ENCODE measurements at places on chromosomes 7 and 10.

DNA sequence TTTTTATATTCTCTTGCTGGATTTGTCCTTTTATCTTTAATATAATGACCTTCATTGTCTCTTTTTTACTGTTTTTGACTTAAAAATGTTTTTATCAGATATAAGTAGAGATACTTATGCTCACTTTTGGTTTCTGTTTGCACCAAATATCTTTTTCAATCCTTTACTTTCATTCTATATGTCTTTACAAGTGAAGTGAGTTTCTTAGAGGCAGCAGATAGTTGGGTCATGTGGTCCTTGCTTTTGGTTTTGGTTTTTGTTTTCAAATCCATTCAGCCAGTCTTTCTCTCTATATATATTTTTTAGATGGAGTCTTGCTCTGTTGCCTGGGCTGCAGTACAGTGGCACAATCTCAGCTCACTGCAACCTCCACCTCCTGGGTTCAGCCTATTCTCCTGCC lies 932.4 kb upstream of the LRRTM3 start:
- DNase-seq = no peak

GRCh38 chr7:16357921-16358320 lies 63.4 kb downstream of the CRPPA start:
- peak; percentile 86 for DNase-seq

DNA sequence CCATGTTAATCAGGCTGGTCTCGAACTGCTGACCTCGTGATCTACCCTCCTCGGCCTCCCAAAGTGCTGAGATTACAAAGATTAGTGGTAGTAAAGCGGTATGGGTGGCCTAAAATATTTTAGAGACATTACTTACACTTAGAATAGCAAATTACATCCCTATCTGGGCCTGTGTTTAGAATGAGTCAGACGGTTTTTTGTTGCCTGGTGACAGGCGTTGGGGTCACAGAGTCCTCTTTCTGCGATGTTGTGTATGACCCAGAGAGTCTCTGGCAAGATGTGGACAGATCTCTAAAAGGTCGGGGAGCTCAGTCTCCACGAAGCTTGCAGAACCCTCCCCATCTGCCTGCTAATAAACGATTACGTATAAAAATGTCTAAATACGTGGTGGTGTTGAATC lies 39.6 kb upstream of the PRKCQ start:
- no peak for DNase-seq

- DNase-seq = no peak
Observed at GRCh38 chr7:151312831-151313809, 28.5 kb upstream of the NUB1 start.

- no peak for DNase-seq
Observed at GRCh38 chr10:17655009-17655408, 11.1 kb downstream of the STAM start.

DNA sequence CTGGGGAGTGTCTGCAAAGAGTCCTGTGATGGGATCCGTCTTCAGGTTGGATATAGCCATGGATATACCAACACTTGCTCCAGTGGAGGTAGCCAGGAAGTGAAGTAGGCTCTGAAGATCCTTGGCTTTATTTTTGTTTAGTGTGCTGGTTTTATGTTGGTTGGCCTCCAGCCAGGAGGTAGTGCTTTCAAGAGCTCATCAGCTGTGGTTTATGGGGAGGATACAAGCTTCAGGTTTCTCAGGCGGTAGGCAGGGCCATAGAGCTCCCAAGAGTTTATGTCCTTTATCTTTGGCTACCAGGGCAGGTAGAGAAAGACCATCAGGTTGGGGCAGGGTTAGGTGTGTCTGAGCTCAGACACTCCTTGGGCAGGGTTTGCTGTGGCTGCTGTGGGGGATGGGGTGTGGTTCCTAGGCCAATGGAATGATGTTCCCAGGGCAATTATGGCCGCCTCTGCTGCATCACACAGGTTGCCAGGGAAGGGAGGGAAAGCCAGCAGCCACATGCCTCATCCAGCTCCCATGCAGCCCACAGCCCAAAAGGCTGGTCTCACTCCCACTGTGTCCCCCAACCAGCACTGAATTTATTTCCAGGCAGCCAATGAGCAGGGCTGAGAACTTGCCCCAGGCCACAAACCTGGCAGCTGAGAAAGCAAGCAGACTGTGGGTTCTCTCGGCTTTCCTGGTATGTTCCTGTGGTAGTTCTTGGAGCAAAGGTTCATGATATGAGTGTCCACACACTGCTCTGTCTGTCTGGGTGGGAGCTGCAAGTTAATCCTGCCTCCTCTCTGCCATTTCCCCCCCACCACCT lies 67.0 kb upstream of the PRLHR start:
- no peak for DNase-seq

GRCh38 chr7:158106272-158106671 lies 481.4 kb downstream of the PTPRN2 start:
- no peak for DNase-seq

- no peak for DNase-seq
Observed at GRCh38 chr7:159175792-159176191, 31.1 kb upstream of the VIPR2 start.

- DNase-seq = no peak
Observed at GRCh38 chr7:30750683-30751650, 968 bp upstream of the INMT start.

GRCh38 chr7:39465055-39465929 lies 100.9 kb upstream of the YAE1 start:
- peak; percentile 60 for DNase-seq

- DNase-seq = no peak
Observed at GRCh38 chr7:7228967-7229366, 46.6 kb downstream of the C1GALT1 start.

DNA sequence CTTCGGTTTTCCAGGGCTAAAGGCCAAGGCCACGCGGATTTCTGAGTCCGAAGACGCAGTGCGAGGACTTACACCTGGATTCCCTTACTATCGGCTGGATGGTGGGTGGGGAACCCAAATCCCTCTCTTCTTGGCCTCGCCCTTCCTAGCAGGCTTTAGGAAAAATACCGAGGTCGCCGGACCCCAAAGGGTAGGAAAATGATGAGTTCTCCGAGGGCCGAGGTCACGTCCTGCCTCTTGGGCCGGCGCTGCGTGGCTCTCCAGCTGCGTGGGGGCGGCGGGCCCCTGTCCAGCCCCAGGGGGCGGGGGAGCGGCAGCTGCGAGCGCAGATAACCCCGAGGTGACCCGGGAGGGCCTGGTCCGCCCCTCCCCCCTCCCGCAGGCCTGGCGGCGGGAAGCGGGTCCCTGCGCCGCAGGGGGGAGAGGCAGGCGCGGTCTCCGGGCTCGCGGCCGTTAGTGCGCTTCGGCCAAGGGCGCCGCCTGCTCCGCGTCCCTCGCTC lies 805 bp upstream of the HMX3 start:
- no peak for DNase-seq

DNA sequence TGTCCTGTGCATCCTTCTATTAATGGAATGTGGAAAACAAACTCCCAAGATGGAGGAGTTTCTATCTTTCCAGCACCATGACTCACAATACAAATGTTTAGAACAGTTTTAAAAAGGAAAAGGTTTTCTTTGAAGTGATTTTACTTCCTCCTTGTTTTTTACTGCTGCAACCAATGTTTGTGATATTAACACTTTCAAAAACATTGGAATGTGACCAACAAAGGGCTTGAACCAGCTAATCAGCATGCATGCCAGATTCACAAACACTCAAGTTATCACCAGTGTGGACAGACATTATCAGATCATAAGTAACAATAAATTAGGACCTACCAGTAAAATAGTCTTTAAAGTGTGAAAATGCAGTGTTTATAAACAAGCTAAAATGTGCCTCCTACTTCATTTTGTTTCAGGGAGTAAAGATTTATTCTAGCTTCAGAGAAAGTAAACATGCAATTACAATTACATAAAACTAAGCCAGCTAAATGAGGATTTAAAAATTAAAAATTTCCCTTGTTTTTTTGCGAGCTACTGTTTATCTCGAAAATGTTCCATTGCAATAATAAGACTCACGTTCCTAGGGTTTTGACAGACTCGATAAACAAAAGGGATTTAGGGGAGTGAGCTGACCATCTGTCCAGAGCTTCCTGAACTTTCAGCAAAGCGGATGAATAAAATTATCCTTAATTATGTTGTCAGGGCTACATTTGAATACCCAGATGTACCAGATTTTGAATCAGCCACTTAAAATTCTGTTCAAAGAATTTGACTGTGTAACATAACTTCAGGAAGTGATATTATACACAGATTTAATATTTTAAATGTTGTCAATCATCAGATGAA lies 29.8 kb downstream of the CPVL start:
- DNase-seq = no peak

DNA sequence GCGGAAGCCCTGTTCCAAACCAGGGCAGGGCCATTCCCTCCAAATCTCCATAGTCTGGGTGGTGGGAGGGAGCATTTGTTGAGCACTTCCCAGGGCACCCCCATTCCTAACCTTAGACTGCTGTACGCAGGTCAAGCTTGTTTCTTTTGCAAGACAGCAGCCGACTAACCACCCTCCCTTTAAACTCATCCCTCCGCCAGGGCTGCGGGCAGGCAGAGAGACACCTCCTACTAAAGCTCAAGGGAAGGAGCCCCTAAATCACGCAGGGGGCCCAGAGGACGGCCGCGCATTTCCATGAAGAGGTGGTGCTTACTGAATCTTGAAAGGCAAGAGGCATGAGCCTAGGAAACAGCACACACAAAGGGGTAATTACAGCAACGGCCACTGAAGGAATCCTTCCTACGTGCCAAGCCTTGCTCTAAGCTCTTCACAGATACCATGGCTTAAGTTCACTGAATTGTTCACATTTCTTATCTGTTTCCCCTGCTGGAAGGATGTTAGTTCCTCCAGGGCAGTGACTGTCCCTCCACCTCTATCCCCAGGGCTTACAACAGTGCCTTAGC lies 90.0 kb downstream of the PROSER2 start:
- DNase-seq = no peak

DNA sequence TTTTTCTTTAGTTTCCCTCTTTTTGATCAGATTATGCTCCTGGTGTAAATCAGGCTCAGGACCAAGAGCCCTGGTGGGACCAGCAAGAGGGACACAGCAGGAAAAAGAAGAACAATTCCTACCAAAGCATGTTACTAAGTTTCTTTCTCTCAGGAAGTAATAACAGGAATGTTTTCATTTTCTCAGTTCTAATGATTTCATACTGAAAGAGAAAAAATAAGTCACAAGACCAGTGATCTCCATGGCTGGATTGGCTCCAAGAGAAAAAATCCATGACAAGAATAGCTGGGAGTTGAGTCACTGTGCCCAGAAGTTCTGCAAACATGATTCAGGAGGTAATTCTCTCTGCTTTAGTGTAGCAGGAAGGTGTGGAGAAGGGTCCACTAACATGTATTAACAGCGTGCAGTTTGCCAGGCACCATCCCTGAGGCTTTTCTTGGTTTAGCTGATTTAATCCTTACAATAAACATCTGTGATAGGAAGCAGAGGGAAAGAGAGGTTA lies 23.8 kb upstream of the IFIT2 start:
- DNase-seq = no peak

Measured in NCI-H345 (cell line).